Activated CD4-positive, alpha-beta T cell treated with anti-CD3 and anti-CD28 coated beads for 4 hours (primary cell): ENCODE measurements at places on chromosomes 5 and 9.

DNA sequence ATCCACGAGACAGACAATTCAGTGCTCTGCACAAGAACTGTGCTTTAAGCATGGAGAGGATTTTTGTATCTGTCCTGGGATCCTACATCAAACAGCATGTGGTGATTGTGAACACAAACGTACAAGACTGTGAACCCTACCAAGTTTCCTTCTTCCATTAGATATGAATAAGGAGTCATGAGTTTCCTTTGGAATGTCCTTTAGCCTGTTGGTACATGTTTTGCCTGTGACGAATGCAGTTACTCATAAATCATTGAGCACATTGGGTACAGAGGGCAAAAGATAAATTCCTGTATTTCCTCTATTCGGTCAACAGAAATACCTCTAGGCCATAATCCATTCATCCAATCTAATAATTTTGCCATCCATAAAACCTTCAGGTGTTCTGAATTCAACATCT is 61.5 kb downstream of the FXN start:
- DNase-seq = no peak

- no peak for DNase-seq
Measured at GRCh38 chr5:2913281-2913680, 161.8 kb upstream of the IRX2 start.

- DNase-seq = no peak
Measured at GRCh38 chr5:41918105-41918504, 7.0 kb upstream of the FBXO4 start.

- no peak for DNase-seq
Measured at GRCh38 chr5:9015260-9015936, 530.5 kb downstream of the SEMA5A start.

- DNase-seq = no peak
Measured at GRCh38 chr9:72925126-72925789, 27.6 kb downstream of the ALDH1A1 start.

- no peak for DNase-seq
Measured at GRCh38 chr9:128193469-128194096, 2.2 kb upstream of the CIZ1 start.

- no peak for DNase-seq
Measured at GRCh38 chr5:176646049-176646706, 1.1 kb upstream of the TSPAN17 start.
